ENCODE measurements at places on chromosomes 2 and 18. TPM values are rescaled to one million over a fixed set of nuclear protein-coding genes. Genes with fewer than 3 reads are reported as not detected.

DNA sequence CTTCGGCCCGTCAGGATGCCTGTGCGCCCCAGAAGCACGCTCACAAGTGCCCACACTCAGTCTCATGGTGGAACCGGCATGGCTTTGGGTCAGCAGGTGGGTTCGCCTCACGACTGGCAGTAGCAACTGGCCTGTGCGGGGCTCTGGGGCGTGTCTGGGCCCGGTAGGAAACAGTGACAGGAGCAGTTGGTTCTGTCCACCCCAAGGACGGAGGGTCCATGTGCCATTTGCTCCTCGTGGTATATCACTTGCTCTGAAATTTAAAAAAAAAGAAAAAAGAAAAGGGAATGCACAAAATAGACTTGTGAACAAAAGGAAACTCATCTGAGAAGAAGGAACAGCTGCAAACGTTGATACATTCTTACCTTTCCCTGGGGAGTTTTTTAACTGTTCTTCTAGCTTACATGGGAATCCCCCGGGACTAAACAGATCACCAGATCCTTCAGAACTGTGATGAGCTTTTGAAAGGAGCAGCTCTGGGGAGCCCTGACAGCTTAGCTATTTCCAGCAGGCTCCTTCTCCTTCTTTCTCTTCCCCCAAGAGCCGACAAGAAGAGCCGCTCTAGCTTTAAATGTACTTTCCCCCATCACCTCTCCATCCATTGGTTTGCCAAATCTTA, 42.8 kb downstream of the TRAPPC12 start:
- no peak for DNase-seq

DNA sequence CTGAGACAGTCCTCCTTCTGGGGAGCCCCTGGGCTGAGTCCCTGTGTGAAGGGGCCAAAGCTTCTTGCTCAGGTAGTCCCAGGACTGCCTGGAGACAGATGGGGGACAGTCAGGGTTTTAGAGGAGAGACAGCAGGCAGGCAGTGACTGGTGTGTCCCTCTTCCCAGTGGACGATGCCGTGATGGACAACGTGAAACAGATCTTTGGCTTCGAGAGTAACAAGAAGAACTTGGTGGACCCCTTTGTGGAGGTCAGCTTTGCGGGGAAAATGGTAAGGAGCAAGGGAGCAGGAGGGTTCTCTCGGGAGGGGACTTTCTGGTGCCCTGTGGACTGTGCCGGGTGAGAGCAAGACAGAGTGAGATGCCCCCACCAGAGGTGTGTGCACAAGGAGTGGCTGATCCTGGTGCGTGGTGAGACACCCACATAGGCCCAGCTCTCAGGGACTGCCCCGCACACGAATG, 74.8 kb downstream of the DYSF start:
- no peak for DNase-seq

GRCh38 chr2:240397542-240397916, 37.9 kb upstream of the GPC1 start:
- DNase-seq, result no peak

The IL1RN gene
- polyA plus RNA-seq, result not detected

The MFSD2B gene
- 0.05 TPM for polyA plus RNA-seq

Data from AG04450 (cell line).